ENCODE measurements at places on chromosomes 6 and 20.

DNA sequence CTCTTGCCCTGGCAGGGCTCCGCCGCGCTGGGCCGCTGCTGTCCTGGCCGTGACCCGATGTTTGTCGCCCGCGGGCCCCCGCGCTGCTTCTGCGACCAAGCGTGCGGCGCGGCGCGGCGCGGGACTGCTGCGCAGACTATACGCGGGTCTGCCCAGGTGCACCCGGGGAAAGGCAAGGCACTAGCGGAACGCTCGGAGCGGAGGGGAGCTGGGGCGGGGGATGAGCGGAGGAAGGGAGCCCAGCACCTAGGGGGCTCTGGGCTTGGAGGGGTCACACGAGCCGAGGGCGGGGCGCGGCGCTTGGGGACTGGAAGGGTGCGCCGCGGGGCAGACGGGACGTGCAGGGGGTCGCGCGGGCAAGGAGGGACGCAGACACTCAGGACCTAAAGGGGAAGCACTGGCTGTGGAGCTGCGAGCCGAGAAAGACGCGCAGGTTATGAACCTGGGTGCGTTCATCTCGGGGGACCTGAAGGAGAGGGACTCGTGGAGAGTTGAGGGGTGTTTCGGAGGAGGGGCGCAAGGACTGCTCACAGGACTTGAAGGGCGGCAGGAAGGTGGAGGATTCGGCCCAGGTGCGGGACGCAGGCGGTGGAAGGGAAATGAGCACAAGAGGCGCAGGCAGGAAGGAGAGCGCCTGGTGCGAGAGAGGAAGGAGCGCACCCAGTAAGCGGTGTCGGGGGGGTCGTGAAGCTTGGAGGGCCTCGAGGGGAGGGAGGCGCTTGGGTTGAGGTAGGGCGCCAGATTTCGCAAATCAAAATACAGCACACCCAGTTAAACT is 40.8 kb upstream of the ZNFX1 start:
- DNase-seq = no peak

- DNase-seq = no peak
Observed at GRCh38 chr6:14792118-14792955, 453.5 kb upstream of the JARID2 start.

- DNase-seq = no peak
Observed at GRCh38 chr6:139569566-139569965, 195.1 kb upstream of the CITED2 start.

DNA sequence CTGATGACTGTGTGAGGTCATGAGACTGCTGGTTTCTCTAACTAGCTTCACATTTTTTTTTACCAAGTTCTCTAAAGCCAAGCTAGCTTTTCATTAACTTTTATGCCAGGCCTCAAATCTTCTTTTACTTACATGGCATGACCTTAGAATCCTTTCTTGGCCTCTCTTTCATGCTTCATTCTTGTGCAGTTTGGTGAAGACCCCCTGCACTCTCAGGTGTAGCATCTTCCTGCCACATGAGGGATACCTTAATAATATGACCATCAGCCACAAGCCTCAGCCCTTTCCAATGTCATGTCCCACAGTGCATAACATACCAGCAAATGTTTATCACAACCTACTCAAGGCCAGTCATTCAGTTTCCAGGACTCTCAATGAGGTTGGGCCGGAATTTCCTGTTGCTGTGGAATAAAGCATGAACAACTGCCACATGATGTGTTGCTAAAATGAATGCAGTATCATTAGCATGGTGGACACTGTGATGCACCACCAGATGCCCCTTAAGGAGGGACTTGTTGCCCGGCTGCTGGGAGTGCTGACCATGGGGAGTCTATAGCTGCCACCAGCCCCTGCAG is 72.2 kb downstream of the RIN2 start:
- no peak for DNase-seq

- no peak for DNase-seq
Observed at GRCh38 chr20:49859807-49860206, 47.2 kb downstream of the SLC9A8 start.

- DNase-seq = no peak
Observed at GRCh38 chr6:170132561-170132991, 158.3 kb downstream of the DLL1 start.

DNA sequence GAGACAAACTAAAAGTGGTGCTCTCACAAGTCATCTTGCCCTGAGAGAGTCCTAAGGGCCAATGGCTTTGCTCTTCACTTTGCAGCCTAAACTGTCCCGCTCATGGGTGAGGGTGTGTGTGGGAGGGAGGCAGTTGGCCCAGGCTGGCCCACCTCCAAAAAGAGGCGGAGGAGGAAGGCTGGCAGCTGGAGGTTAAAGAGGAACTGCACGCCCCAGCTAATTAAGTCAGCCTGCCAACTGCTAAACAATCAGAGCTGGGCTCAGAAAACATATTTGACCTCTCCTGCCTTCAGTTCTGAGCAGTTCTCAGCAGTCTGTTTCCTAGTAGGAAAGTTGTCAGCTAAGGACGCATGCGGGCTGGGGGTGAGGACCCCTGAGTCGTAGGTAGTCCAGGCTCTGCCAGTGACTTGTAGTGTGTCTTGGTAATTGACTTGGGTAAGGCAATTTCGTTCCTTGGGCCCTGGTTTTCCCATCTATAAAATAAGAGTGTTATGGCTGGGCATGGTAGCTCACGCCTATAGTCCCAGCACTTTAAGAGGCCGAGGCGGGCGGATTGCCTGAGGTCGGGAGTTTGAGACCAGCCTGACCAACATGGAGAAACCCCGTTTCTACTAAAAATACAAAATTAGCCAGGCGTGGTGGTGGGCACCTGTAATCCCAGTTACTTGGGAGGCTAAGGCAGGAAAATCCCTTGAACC is 17.0 kb downstream of the GSS start:
- no peak for DNase-seq

DNA sequence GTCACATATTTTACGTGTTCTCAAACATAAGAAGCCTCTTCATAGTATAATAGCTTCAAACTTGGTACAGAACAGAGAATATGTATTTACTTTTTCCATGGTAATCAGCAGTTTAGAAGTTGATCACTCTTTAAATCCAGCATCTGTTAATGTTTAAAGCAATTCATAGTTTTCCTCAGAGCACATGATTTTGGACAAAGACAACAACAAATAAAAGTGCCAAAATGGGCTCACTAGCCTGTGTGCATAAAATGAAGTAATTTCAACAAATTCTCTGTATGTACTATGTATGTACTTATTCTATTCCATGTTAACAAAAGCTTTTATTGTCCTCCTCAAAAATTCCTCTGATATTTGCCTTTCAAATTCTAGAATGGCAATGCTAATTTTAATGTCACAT is 38.1 kb upstream of the UST start:
- DNase-seq = no peak

GRCh38 chr6:31204751-31205145 is 34.3 kb upstream of the POU5F1 start:
- DNase-seq = no peak

GRCh38 chr6:117118490-117118889 is 146.9 kb upstream of the VGLL2 start:
- no peak for DNase-seq

GRCh38 chr20:62517901-62518610 is 42.3 kb upstream of the GATA5 start:
- DNase-seq = no peak

All from stimulated activated CD4-positive, alpha-beta T cell treated with anti-CD3 and anti-CD28 coated beads, Interleukin-4, amount 100 ng/mL, for 4 hours (primary cell).